Urinary bladder (tissue), 4 donors: ENCODE measurements at places on chromosomes 12 and 14.

- DNase-seq = no peak
Measured at GRCh38 chr12:63362791-63363190, 211.8 kb upstream of the AVPR1A start.

GRCh38 chr14:22781301-22781991 lies 15.0 kb downstream of the OXA1L start:
- DNase-seq = no peak

DNA sequence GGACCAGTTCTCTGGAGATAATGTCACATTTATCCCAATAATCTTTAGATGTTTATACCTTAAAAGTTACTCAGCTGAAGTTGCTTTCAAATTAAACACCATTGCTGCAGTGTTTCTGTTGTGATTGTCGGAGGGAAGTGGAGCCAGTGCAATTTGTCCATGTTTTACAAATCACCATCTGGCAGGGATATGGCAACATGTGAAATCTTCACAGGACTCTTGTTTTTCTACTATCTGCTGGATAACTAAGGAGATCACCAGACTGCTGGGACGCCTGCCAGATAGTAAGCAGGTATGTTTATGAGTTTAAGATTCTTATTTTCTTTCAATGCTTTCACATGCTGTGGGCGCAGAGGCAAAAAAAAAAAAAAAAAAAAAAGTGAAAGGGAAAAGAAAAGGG lies 100.3 kb upstream of the SOX5 start:
- DNase-seq = no peak

DNA sequence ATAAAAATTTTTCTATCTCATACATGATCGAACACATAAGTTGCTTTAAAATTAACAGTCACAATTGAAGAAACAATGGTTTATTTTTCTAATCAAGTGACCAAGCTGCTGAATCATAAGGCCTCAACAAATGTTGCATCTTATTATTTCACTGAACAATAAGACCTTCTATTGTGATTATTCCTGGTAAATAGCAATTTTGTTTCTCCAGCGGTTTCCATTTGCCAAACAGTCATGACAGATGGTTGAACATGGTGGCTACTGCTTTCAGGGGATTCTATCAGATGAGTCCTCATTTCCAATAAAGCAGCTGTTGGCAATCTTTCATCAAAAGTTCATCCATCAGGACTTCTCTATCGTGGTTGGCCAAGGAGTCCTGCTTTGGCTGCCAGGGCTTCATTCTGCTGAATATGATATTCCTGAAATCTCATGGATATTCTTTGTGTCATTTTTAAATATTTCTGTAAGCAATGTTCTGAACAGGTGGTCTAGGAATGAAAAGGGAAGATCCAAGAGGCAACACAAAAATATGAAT lies 13.0 kb downstream of the TOMM20L start:
- DNase-seq = no peak

- no peak for DNase-seq
Measured at GRCh38 chr12:63305901-63306875, 155.2 kb upstream of the AVPR1A start.

GRCh38 chr12:74722709-74723108 lies 185.1 kb downstream of the ATXN7L3B start:
- DNase-seq = no peak

- DNase-seq = no peak
Measured at GRCh38 chr14:105499256-105500035, 8.4 kb downstream of the TEDC1 start.

GRCh38 chr12:54945082-54945481 lies 39.5 kb downstream of the TESPA1 start:
- no peak for DNase-seq

DNA sequence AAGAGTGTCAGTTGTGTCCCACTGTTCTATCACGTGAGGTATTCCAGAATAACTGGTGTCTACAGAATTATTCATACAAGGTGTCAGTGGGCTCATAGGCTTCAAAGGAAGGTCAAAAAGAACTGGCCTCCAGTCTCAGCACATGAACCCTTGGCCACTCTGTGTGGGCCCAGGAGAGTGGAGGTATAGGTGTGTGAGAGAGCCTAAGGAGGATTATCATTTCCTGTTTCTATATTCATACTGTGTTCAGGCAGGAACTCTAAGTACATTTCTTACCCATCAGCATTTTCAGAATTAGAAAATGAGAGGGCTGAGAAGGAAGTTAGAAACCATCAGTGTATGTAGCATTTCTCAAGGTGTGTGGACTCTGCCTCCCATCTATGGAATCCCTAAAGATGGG lies 87.0 kb downstream of the BTG1 start:
- no peak for DNase-seq

DNA sequence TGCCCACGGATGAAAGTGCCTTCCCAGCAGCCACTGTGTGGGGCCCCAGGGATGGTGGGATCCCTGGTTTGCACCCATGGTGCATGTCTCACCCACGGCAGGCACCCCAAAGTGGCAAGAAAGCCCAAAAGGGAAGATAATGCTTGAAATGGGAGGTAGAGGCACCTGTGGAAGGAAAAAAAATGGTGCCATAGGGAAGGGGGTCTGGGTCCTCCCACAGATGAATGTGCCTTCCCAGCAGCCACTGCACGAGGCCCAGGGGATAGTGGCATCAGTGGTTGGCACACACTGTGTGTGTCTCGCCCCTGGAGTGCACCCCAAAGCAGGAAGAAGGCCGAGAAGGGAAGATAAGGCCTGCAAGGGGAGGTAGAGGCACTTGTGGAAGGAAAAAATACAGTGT lies 264.2 kb downstream of the ALG10 start:
- DNase-seq = no peak

DNA sequence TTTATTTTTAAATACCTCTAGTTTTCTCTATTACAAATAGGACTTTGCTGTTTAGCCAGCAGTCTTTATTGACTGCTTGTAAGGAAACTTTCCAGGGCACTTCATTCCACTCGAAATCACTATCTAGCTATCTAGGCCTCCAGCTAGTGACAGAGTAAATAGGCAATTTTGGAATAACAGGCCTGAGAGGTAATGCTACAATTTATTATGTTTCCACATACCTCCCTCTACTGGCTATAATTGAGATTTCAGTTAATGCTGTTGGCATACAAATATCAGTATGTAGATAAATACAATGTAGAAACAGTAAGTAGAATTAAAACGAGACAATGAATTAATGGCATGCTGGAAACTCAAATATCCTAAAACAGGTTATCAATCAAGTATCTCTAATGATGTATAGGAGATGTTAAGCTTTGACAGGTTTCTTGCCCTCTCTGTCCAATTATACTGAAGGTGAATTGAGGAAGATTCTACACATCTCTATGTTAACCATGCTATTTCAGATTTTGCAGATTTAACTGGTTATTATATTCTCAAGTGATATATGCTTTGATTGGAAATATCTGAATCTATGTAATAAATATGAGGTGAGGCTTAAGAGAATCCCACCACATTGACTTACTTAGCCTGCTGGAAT lies 7.2 kb downstream of the DTD2 start:
- DNase-seq = no peak

DNA sequence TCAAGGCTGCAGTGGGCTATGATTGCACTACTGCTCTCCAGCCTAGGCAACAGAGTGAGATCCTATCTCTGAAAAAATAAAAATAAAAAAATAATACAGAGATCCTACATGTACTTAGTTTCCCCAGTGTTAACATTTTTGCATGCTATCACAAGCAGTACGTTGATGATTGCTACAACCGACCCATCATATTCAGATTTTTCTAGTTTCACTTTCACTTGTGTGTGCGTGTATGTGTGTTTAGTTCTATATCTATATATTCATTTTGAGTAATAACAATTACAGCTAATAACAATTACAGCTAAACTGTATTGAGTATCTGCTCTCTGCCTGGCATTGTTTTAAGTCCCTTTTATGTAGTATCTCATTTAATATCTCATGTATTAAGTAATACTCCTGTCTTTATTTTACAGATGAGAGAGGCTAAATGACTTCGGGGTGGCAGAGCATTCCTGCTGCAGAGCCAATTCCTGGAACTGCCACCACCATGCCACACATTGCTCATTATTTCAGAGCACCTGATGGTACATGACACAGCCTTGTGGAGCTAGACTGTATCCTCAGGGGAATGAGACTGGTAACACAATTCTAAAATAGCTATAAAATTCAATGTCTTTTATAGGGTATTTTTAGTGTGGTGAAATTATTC lies 153.1 kb downstream of the BCAT1 start:
- no peak for DNase-seq

GRCh38 chr12:118637767-118638370 lies 261.5 kb downstream of the SUDS3 start:
- DNase-seq = no peak

GRCh38 chr14:68249661-68250451 lies 430.3 kb downstream of the RAD51B start:
- no peak for DNase-seq

GRCh38 chr12:46218322-46219095 lies 50.3 kb downstream of the SLC38A1 start:
- no peak for DNase-seq

- no peak for DNase-seq
Measured at GRCh38 chr14:80055226-80055625, 156.1 kb downstream of the DIO2 start.

DNA sequence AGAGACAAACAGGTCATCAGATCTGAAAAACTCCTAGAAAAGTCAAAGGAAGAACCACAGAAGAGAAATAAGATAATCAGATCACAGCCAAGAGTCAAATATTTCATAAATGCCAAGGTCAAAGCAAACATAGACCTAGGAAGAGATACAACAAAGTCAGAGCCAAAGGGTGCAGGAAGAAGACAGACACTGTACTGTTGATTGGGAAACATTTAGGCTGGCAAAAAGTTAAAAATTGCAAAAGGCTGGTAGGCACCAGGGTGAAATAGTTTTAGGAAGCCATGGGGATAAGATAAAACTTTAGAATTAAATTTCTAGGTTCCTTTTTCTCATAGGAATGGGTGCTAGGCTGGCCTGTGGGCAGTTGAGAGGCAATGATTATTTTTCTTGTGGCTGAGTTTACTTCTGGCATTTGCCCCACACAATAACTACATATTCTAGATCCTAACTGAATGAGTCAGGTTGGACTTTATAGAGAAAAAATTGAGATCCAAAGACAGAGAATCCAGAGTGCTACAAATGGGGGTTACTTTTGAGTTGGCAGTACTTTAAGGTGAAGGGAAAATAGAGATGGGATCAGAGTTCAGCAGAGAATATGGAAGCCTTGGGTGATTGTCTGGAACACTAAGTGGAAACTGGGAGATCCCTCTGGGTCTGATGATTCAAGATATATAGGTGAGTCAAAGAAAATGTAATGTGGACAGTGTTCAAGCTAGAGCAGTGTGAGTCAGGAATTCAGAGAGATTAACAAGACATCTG lies 215.5 kb downstream of the C12orf50 start:
- DNase-seq = no peak

GRCh38 chr12:132827763-132828703 lies 636 bp downstream of the GOLGA3 start:
- no peak for DNase-seq

DNA sequence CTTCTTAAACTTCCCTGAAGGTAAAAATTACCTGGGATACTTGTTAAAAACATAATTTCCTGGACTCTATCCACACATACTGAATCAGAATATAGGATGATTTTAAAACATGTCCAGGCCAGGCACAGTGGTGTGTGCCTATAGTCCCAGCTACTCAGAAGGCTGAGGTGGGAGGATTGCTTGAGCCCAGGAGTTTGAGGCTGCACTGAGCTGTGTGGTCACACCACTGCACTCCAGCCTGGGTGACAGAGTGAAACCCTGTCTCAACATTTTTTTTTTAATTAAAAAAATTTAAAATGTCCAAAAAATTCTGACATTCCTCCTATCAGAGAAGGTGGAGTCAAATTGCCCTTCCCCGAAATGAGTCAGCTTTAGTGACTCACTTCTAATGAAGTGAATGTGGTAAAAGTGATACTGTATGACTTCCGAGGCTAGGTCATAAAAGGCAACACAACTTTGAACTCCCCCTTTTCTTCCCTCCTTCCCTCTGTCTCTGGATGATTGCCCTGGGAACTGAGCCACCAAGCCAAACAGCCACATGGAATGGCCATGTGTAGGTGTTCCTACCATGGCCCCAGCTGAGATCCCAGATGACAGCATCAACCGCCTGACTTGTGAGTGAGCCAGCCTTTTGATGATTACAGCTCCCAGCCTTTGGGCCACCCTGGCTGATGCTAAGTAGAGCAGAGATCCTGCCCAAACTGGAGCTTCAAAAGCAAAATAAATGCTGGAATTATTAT lies 36.3 kb downstream of the LIMA1 start:
- no peak for DNase-seq

- DNase-seq = no peak
Measured at GRCh38 chr14:101404426-101405170, 156.7 kb upstream of the DIO3 start.

- DNase-seq = no peak
Measured at GRCh38 chr12:105348561-105348960, 18.1 kb downstream of the C12orf75 start.

DNA sequence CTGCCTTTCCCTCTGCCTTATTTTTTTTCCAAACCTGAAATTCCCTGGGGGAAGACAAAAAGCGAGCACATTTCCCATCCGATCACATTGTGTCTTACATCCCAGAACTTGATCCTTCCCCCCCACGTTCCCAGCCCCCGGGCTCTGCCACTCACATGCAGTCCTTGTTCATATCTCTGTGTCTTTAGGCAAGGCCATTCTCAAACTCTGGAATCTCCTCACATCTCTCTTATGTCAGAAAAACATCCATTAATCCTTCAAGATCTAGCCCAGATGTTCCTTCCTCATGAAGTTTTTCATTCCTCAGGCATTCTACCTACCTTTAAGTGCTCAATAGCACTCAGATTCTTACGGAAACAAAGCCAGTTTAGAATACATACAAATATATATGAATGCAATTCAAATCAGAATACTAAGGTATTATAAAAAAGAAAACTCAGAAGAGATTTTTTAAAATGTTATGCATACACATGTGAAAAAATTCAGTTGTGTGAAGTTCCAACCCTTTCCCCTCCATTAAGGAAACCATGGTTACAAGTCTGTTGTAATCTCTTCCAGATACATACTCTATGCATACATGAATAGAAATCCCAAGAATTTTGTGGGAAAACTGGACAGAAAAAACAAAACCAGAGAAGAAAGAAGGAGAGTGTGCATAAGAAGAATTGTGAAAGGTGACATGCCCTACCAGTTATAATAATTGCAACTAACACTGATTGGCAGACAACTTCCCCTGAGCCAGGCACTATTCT lies 120.3 kb downstream of the SLC38A1 start:
- DNase-seq = no peak

DNA sequence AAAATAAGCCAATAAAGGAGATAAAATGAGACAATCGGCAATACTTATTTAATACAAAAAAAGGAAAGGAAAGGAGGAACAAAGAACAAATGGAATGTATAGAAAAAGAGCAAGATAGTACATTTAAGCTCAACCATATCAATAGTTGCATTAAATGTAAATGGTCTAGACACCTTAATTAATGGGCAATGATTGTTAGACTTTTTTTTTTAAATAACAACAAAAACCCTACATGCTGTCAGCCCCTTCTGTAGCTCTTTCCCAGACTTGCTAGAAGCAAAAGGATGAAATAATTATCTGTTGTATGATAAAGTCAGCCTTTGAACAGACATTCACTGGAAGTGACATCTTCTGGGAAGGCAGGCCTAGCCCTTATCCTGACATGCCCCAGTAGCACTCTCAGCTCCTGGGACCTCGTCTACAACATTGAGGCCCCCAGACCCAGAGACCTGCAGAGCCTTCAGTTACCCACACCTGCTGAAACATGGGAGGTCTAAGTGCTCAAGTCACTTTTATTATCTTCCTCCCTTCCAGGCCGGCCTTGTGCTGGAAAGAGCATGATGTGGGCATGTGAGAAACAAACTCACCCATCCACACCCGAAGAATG lies 13.4 kb downstream of the SIVA1 start:
- no peak for DNase-seq

GRCh38 chr12:2194571-2194970 lies 141.8 kb downstream of the CACNA1C start:
- DNase-seq = no peak
